ENCODE measurements at places on chromosomes 6 and 20. TPM values are rescaled to one million over a fixed set of nuclear protein-coding genes. Genes with fewer than 3 reads are reported as not detected.

- DNase-seq = no peak
These were observed 86.0 kb downstream of the CBLN4 start for GRCh38 chr20:55919319-55919718.

DNA sequence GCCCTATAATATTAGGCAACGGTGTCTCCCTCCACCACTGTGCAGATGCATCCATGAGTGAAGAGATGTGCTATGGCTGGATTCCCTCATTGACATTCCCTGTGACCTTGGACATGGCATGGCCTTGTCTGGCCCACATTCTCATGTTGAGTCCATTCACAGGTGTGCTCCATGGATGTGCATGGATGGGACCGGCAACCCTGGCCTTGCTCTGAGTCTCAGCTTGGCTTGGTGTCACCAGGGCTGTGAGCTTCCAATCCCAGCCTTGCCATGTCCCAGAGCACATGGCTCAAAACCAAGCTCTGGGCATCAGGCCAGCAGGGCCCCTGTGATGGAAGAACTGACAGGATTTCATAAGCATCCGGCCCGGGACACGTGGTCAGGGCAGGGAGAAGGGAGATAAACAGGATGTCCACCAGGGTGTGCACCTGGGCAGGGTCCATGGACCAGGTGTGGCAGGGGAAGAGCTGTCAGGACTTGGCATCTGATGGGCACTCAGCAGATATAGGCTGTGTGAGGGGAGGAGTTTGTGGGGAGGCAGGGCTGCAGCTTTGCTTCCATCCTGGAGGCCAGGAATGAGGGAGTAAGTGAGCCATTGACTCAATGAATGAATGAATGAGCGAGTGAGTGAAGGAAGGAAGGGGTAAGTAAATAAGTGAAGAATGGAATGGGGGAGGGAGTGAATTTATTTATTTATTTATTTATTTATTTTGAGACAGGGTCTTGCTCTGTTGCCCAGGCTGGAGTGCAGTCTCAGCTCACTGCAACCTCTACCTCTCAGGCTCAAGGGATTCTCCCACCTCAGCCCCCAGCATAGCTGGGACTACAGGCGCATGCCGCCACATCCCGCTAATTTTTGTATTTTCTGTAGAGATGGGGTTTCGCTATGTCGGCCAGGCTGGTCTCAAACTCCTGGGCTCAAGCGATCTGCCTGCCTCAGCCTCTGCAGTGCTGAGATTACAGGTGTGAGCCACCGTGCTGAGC lies 15.7 kb downstream of the NRSN2 start:
- no peak for DNase-seq

DNA sequence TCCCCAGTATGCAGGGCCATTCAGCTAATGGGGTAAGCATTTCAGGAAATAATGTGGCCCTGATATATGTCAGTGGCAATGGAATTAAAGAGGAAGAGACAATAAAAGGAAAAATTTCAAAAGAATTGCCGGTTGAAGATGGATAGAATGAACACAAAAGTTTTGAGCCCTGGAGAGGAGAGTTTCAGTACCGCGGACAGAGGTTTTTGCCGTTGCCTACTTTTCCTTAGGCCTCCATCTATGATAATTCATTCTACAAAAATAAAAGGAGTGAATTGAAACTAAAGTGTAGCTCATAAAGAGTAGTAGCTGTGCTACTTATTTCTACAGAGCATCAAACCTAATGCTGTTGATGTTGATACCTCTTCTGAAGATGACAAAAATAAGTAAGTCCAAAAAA lies 140.7 kb downstream of the RNASET2 start:
- DNase-seq = no peak

- DNase-seq = no peak
These were observed 96.7 kb downstream of the BMP5 start for GRCh38 chr6:55778705-55779104.

GRCh38 chr6:63862486-63863198 lies 227.0 kb downstream of the PHF3 start:
- DNase-seq = no peak

DNA sequence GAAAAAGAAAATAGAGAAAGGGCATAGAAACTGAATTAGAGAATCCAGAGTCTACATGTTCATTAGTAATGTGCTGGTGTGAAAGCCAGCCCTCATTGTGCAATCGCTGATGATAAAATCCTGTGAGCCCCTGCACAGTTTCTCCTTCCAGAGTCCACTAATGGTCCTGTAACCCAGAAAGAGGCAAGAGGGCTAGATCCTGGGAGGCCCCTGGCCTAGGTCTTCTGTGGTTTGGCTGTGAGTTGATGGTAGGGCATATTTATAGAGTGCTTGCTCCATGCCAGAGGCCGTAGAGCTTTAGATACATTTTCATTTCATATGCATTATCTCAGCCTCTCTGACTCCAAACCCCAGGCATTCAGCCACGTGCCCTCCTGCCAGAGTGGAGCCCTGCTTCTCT lies 94.9 kb upstream of the MTHFD1L start:
- no peak for DNase-seq

SCUBE3 gene
- polyA plus RNA-seq = 0.25 TPM

LHFPL5 gene
- not detected for polyA plus RNA-seq

MYCT1 gene
- 0.31 TPM for polyA plus RNA-seq

SLC17A3 gene
- polyA plus RNA-seq = 0.29 TPM

RAD21L1 gene
- polyA plus RNA-seq = not detected

PRICKLE4 gene
- not detected for polyA plus RNA-seq
